ENCODE measurements at places on chromosomes 3 and 15. TPM values are rescaled to one million over a fixed set of nuclear protein-coding genes. Genes with fewer than 3 reads are reported as not detected.

The DPPA4 gene
- total RNA-seq: 1.9 TPM

The CLRN1 gene
- 12.0 TPM for total RNA-seq

The LRTM1 gene
- 22.9 TPM for total RNA-seq

The APBA2 gene
- total RNA-seq: 49.4 TPM

The FBXW12 gene
- total RNA-seq: not detected

The ALDH1A2 gene
- 53.7 TPM for total RNA-seq

The ARPP19 gene
- total RNA-seq: 215 TPM

The FBXL22 gene
- 5.1 TPM for total RNA-seq

The CPA3 gene
- total RNA-seq: 8.6 TPM

The GRIP2 gene
- 9.1 TPM for total RNA-seq

The SI gene
- total RNA-seq: not detected

The IL17RE gene
- 0.71 TPM for total RNA-seq

The SKOR1 gene
- total RNA-seq: 0.33 TPM

The KLF15 gene
- total RNA-seq: 7.7 TPM

The RNU5B-1 gene
- not detected for total RNA-seq

The SATB1 gene
- 89.1 TPM for total RNA-seq

Measured in camera-type eye (tissue), 1 donor.